Adrenal gland (tissue), 19 donors: ENCODE measurements at places on chromosomes 4 and X. TPM values are rescaled to one million over a fixed set of nuclear protein-coding genes. Genes with fewer than 3 reads are reported as not detected.

SSX4B gene
- not detected for polyA plus RNA-seq

GAGE12F gene
- polyA plus RNA-seq, result not detected

GRCh38 chrX:96449896-96450295 is 234.7 kb upstream of the DIAPH2 start:
- DNase-seq, result no peak
- no peak overlapping the region for H3K27ac ChIP-seq
- no peak overlapping the region for H3K4me3 ChIP-seq
- H3K27me3 ChIP-seq, result peaks cover 10% of the 10 kb centered on the region
- no peaks in the 10 kb centered on the region for H3K4me1 ChIP-seq

DNA sequence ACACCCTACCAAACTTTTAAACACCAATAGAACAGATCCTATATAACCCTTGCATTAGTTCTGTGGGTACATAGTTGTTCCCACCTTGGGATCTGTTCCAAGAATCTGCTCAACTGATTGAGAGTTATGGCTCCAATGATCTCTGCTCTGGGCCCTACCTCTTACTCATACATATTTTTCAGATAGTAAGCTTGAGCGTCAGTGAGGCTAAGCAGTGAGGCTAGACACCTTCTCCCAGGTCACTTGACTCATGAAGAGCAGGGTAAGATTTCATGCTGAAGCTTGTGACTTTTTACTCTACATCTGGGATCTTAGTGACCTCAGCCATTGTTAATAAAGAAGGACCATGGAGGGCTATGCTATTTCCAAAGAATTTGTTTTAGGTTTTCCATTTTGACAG is 23.1 kb upstream of the TNIP3 start:
- no peaks in the 10 kb centered on the region for H3K27me3 ChIP-seq
- no peak overlapping the region for H3K27ac ChIP-seq
- DNase-seq, result no peak
- no peaks in the 10 kb centered on the region for H3K4me1 ChIP-seq
- H3K4me3 ChIP-seq, result no peak overlapping the region
- no peaks in the 10 kb centered on the region for H3K36me3 ChIP-seq

DNA sequence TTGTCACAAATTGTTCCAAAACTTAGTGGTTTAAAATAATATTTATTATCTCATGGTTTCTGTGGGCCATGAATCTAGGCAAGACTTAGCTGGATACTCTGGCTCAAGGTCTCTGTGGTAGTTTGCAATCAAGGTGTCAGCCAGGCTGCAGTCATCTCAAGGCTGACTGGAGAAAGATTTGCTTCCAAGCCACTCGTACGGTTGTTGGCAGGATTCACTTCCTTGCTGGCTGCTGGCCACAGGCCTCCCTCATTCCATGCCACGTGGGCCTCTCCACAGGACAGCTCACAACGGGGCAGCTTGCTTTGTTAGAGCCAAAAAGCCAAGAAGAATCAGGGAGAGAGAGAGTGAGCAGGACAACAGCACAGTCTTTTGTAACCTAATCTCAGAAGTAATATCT is 101.4 kb downstream of the WWC2 start:
- no peak overlapping the region for H3K4me3 ChIP-seq
- H3K27me3 ChIP-seq, result no peaks in the 10 kb centered on the region
- no peaks in the 10 kb centered on the region for H3K36me3 ChIP-seq
